Activated CD8-positive, alpha-beta T cell treated with anti-CD3 and anti-CD28 coated beads, Interleukin-2, amount 10 ng/mL, durations not matched to agents 7 days and 5 days (primary cell): ENCODE measurements at places on chromosomes 16 and 17. TPM values are rescaled to one million over a fixed set of nuclear protein-coding genes. Genes with fewer than 3 reads are reported as not detected.

PRSS8 gene
- total RNA-seq = not detected

PKD1 gene
- 66.0 TPM for total RNA-seq

RASL10B gene
- 0.10 TPM for total RNA-seq

DNA sequence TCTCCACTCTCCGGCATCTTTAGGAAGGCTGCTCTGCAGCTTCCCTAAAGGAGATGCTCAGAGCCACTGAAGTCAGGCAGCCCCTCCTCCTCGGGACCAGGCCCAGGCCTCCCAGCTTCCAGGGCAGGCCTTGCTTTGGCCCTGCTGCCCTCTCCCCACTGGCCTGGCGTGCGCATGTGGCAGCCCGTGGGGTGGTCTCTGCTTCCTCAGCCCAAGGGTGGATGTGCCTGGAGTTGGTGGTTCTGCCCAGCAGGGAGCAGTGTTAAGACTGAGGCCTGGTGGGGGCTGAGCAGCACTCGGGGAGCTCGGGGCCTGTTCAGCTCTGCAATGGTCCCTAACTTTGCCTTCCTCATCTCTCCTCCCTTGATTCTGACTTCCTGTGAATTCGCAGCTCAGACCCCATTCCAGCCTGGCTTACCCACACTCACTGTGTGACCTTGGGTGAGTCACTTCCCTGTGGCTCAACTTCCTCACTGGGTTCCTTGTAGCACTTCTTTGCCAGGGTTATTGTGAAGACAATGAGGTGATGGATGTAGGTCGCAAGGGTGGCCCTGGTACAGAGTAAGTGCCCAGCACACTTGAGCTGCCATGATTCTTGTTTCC, 63.2 kb downstream of the NKD1 start:
- no peak for DNase-seq
- no peak overlapping the region for H3K4me3 ChIP-seq
- no peaks in the 10 kb centered on the region for H3K36me3 ChIP-seq
- peaks cover 4% of the 10 kb centered on the region for H3K4me1 ChIP-seq
- H3K27ac ChIP-seq = no peak overlapping the region

DNA sequence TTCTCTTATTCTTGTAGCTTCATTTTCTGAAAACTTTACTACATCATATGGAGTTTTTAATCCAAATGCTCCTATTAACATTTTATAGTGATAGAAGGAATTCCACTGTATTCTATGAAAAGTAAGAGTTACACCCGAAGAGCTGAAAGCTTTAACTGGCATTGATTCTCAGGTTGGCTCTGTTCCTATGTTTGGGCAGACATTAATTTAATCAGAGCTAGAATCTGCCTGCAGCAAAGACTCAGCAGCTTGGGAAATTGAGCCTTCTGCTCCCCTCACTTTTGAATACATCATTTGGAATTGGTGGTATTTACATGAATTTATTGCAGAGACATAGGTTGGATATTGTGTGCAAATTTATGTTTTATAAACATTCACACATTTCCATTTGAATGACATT, 1494.7 kb downstream of the CDH8 start:
- H3K4me3 ChIP-seq = no peak overlapping the region
- DNase-seq = no peak
- H3K27me3 ChIP-seq = no peaks in the 10 kb centered on the region
- H3K27ac ChIP-seq = no peak overlapping the region

DNA sequence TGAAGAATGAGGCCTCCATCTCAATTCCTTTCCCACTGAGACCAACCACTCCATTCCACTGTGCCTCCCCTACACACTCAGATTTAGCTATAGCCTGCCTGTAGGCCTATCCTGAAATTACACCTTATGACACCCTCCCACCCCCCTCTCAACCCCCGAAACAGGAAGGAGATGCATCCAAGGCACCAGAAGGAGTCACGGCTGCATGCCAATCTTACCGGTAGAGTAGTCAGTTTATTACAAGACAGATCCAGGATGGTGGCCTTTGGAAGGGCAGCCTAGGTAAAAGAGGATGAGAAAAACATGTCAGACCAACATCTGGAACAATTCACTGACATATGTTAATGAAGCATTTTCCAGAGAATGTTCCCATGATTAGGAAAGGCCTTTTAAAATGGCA, 2.6 kb downstream of the LRRC59 start:
- H3K27ac ChIP-seq = no peak overlapping the region
- H3K27me3 ChIP-seq = no peaks in the 10 kb centered on the region
- DNase-seq = no peak

- H3K4me3 ChIP-seq = no peak overlapping the region
- H3K27me3 ChIP-seq = peaks cover 21% of the 10 kb centered on the region
- H3K36me3 ChIP-seq = no peaks in the 10 kb centered on the region
- no peak overlapping the region for H3K27ac ChIP-seq
- no peak for DNase-seq
- H3K4me1 ChIP-seq = no peaks in the 10 kb centered on the region
These were observed 96.6 kb downstream of the MRM1 start for GRCh38 chr17:36697903-36698530.

DNA sequence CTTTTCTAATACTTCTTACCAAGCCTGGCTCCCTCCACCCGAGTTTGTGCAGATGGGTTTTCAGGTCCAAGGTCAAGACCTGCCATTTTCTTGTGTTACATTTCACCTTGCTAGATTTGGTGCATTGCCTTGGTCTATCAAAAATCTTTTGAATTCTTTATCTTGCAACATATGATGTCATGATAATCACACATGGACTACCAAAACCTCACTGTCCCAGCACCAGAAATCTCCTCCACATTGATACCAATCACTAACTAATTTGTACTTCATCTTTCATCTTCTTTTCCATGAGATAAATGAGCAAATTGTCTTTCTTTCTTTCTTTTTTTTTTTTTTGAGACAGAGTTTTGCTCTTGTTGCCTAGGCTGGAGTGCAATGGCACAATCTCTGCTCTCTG, 33.0 kb upstream of the ZFHX3 start:
- H3K36me3 ChIP-seq = no peaks in the 10 kb centered on the region
- no peak overlapping the region for H3K4me3 ChIP-seq
- DNase-seq = no peak
- no peaks in the 10 kb centered on the region for H3K4me1 ChIP-seq
- H3K27ac ChIP-seq = no peak overlapping the region
